T-helper 2 cell (primary cell): ENCODE measurements at places on chromosomes 11 and 22.

DNA sequence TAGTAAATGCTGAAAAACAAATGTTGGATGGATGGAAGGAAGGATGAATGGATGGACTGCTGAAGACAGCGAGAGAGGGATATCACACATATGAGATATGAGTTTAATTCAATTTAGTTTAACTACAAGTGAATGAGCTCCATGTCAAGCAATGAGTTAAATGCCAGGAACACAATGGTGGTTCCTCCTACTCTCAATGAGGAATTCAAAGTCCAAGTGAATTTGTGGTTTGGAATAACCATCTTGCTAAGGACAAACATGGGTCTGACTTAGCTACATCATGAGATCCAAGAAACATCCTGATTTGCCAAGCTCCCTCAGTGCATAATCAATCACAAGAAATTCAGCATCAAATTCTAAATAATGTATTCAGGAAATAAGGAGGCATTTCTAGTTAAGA, 26.1 kb upstream of the PPP2R1B start:
- no peak for DNase-seq

DNA sequence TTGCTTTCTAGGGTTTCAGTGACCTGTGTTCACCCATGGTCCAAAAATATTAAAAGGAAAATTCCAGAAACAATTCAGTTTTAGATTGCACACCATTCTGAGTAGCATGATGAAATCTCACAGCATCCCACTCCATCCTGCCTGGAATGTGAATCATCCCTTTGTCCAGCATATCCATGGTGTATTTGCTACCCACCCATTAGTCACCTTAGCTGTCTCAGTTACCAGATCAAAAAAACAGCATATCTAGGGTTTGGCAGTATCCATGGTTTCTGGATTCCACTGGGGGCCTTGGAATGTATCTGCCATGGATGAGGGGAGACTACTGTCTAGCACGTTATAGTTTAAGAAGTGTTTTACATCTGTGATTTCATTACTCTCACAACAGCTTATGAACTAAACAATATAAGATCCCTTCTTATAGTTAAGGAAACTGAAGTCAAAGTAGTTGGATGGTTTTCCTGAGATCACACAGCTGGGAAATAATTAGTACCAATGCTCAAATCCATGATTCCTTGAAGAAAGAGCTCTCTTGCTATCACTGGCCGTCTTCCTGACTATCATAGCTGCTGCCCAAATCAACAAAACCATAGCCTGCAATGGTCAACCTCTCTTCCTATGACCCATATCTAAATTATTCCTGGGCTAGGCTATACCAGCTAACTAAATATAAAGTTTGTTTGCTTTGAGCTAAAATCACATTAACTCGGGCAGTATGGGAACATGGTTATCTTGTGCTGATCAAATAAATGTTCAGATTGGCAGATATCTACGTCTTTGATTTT, 122.6 kb downstream of the MICAL2 start:
- no peak for DNase-seq

DNA sequence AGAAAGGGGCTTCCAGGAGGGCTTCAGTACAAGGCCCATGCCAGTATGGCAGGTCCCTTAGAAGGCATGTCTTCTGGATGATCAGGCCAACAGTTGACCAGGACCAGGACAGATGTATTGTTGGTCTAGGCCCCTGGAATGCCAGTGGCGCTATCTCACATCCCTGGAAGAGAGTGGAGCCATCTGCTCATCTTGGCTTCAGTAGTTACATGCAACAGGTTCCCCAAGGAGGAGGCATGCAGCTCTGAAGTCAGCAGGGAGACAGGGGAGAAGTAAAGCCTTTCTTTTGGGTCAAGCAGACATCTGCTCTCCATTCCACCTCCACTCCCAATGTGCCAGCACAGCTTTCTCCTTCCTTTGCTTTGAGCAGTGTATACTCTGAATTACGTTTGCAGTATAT, 244.1 kb downstream of the KIRREL3 start:
- no peak for DNase-seq

DNA sequence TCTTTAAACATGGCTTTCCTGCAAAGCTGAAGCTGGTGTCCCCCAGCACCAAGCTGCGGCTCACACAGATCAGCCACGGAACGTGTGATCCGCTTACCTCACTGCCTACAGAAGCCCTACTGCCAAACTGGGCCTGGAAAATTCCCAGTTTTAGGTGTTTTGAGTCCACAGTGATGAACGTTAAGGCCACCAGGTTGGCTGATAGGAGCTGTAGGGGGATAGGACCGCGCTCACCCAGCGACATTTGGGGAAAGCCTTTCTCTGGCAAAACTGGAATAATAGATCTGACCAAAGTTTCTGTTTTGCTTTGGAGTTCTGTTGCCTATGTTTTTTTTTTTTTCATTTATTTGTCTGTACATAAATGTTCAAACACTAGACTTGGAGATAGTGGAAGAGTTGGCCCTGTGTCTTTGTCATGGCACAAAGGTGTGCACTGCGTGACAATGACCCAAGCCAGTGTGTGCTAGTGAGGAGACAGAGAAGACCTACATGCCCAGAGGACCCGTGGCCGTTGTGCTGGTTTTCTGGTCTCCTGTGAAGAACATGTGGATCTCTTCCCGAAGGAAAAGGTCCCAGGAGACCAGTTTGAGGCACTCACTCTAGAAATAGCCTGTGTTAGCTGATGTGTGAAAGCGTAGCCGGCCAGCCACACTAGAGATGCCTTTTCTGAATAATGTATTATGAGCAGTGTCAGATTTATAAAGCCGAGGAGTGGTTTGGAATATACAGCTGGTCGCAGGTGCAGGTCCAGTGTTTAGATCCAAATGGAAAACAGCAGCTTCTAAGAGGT, 15.0 kb downstream of the ASPHD2 start:
- DNase-seq, result no peak
